Spleen (tissue), 13 donors: ENCODE measurements at places on chromosomes 1 and 21. TPM values are rescaled to one million over a fixed set of nuclear protein-coding genes. Genes with fewer than 3 reads are reported as not detected.

DNA sequence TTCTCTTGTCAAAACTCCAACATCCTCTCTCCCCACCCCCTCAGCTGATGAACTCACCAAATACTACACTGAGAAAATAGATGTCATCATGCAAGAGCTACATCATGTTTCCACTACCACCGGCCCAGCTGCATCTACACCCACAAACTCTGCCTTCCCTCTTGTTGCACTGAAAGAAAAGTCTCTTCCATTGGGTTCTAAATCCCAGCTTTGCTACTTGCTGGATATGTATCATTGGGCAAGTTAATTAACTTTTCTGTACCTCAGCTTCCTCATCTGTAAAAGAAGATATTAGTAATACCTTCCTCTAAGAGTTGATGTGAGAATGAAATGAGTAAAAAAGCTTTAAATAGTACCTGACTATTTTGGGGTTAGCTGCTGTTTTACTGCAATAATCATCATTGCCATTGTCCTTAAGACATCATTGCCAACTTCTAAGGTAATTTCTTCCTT is 108.6 kb downstream of the OLFML2B start:
- DNase-seq, result no peak

DNA sequence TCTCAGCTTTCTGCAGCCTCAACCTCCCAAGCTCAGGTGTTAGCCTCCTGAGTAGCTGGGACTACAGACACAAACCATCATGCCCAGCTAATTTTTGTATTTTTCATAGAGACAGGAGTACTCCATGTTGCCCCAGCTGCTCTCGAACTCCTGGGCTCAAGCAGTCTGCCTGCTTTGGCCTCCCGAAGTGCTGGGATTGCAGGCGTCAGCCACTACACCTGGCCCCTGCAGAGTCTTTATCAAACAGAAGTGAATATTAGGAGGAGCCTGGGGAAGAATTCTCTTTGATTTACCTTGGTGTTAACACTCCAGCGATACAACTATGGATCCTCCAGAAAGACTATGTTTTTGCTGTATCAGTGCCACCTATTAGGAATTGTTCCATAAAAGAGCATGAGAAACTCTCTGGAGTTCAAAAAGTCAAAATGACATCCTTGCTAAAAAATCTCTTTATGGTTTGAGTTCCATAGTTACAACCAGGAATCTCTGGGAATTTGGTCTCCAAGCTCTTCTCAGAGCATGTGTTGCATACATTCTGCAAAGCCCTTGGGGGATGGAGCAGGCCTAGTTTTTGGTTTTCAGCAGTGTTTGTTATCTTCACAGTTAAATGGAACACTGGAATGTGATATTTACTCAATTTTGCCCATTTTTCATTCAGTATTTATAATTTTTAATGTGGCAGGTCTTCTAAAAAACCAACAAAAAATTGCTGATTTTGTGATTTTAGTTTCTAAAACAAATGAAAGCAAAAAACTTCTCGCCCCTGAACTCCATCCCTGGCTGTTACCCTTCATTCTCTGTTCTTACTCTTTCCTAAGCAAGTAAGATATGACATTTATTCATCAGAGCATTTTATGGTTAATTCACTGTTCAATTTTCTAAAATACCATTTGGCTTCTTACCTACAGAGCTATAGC is 77.3 kb downstream of the OLFML2B start:
- no peak for DNase-seq

- DNase-seq, result no peak
These were observed 1.5 kb upstream of the MAGI3 start for GRCh38 chr1:113388621-113389358.

GRCh38 chr1:85148524-85149250 is 52.1 kb downstream of the SYDE2 start:
- no peak for DNase-seq

- no peak for DNase-seq
These were observed 43.2 kb upstream of the ZNF281 start for GRCh38 chr1:200452850-200453552.

DNA sequence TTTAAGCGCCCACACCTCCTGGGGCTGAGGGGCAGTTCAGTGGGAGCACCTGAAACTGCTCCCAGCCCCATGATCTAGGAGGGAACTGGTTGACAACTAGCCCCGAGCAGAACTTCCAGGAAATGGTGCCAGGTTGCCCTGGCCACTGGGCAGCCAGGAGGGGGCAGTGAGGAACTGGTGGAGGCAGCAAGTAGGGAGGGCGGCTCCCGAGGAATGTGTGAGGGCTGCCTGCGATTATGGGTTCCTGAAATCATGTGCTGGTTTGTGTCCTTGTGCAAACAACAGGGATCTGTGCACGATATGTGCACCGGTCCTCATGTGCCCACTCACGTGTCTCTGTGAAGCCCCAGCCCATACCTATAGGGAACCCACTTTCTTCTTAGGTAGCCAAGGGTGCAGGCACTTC is 9.9 kb downstream of the GPR3 start:
- DNase-seq, result peak; percentile 91

- DNase-seq, result peak; percentile 78
These were observed 595 bp upstream of the ZNHIT6 start for GRCh38 chr1:85708829-85709227.

DNA sequence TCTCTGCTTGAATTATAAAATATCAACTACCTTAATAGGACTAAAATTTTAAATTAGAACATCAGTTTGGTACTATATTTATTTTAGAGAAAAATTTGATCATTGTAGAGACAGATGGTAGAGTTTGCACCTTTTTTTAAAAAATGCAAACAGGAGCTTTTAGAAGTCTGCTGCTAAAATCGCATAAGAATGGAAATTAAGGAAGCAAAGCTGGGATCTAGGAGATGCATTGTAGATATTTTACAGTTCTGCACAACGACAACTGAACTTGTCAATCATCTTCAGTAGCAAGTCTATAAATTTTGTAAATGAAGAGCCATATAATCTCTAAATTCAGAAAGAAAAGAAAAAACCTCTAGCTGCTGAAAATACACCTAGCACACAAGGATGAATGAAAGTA is 185.6 kb upstream of the KCNK2 start:
- no peak for DNase-seq

DNA sequence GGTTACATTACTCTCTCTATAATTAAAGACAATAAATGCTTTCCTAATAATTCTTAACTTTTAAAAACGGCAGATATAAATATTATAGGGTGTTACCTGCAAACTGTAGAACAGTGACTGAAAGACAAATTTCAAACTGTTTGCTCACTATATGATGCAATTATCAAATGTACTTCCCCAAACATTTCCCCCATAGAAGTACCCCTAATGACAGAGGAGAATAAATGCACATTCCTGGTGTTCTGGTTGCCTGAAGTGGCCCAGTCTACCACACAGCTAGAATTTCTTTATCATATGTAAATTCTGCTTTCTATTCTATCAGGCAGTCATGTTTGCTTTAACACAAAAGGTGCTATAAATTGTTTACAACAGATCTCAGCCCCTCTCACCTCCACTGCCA is 70.4 kb downstream of the VAV3 start:
- DNase-seq, result no peak

DNA sequence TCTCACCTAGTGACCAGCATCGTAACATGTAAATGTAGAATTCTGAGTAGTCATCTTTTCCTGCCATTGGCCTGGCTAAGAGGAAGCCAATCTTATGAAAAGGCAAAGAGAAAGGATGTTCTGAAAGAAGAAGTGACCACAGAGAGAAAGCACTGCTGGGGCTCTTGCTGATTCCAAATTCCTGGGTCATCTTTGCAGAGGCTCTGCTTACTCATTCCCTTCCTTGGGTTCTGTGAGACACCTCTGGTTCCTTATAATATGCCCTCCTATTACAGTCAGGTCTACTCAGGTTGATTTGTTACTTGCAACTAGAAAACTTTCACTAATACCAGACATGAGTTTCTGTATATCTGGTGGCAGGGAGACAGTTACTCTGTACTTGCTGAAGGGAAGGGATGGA is 198.8 kb upstream of the C8B start:
- DNase-seq, result no peak

The CELA3B gene
- total RNA-seq, result not detected

- no peak for DNase-seq
These were observed 81.2 kb upstream of the F3 start for GRCh38 chr1:94622757-94623156.

GRCh38 chr1:44625348-44625747 is 48.9 kb downstream of the TMEM53 start:
- no peak for DNase-seq

The S100A7A gene
- total RNA-seq, result not detected
